H1 (cell line): ENCODE measurements at places on chromosomes 1 and 21. TPM values are rescaled to one million over a fixed set of nuclear protein-coding genes. Genes with fewer than 3 reads are reported as not detected.

DNA sequence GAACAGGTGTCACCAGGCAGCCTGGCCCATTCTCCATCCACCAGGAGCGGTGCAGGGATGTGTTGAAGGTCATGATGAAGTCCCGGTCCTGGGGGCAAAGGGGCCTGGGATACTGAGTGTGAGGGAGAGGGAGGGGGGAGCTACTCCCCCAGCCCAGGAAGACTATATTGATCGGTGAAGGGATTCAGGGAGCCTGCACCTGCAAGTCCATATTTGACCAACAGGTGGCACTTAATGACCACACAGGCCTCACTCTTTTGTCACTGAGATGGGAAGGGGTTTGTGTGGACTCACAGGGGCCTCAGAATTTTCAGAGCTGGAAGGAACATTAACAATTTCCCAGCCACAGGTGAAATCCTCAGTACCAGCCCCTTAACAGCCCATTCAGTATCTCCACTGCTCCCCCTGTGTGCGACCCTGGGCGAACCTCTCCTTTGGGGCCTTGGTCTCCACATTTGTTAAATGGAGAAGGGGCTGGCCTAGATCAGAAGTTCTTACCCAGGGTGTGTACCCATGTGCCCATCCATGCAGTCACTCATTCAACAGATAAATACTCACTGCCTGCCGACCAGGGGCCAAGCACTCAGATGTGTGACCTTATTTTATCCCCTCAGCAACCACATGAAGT is 55.6 kb downstream of the NKAIN1 start:
- peak; percentile 86 for DNase-seq

Gene GJA9
- total RNA-seq = not detected in 2 replicates

DNA sequence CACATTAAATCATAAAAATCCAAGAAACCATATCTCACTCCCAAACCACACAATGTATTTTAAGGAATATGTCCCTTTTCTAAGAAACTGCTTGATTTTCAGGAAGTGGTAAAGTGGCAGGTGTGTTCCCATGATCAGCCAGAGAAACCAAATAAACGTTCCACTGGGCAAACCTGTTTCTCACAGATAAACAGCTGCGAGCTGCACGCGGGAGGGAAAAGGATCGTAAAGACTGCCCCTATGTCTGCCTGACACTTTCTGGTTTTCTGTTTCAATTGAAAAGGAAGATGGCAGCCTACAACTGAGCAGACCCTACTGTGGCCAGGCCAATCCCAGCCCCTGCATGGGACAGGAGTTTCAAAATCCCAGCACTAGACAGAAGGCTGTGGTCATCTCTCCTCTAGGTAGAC is 36.6 kb downstream of the HIVEP3 start:
- no peak for DNase-seq

GRCh38 chr1:107633596-107633995 is 331.4 kb downstream of the VAV3 start:
- no peak for DNase-seq

DNA sequence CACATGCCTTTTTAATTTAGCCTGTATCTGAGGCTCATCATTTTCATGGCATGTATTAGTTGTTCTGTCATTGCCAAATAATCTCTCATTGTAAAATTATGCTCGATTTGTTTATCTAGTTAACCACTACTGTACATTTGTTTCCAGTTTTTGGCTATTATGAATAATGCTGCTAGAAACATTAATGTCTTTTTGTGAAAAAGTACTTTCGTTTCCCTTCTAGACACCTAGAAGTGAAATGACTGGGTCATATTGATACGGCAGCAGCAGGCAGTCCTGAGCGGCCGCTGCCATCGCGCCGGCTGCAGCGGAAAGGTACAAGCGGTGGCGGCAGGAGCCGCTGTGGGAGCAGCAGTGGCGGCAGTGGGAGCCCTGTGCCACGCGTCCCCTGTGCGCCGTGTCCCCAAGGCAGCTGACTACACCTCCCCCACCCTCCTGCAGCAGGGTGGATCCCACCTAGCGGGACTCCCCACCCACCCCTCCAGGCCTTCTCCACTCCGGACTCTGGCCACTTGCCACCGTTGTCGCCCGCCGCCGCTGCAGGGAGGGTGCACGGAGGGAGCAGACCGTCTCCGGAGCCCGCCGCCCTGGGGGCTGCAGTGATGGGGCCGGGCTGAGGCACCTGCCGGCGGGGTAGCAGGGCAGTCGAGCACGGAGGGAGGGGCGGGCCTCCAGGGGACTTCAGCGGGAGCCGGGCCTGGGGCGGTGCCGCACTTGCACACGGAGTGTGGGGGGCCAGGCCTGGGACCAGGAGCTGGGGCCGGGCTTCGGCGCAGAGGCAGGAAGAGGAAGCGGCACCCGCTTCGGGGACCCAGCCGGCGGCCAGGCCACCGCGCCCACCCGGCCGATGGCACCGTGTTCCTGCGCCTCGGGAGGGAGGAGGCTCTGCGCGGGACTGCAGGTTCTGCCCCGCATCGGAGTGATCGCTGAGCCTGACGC is 66.8 kb upstream of the RGS7 start:
- DNase-seq = peak; percentile 80

Gene EIF4G3
- 66.6 and 67.5 TPM in 2 replicates for total RNA-seq

DNA sequence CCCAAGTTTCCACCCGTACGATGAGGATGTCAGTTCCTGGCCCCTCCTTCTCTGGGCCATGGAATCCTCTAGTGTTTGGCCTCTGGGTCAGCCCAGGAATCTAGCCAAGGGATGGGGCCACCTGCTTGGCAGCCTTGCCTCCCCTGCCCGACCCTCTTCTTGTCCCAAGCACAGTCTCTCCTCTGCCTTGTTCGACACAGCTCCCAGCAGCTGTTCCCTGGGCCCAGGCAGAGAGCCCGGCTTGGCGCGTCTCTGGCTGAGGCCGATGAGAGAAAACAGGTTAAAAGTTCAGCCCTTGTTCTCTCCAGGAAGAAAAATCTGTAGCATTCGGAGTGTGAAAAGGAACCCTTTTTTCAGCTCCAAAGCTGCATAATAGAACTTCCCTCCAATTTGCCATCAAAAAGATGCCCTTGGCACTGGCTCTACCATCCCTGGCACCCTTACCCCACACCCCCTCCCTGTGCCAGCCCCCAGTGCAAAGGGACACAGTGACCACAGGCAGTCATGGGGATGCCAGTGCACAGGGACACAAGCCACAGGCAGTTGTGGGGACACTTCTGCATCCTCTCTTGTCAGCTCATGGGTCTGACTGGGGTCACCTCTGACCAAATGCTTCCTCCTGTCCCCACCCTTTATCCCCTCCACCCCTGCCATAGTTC is 68.4 kb downstream of the EPHB2 start:
- no peak for DNase-seq

DNA sequence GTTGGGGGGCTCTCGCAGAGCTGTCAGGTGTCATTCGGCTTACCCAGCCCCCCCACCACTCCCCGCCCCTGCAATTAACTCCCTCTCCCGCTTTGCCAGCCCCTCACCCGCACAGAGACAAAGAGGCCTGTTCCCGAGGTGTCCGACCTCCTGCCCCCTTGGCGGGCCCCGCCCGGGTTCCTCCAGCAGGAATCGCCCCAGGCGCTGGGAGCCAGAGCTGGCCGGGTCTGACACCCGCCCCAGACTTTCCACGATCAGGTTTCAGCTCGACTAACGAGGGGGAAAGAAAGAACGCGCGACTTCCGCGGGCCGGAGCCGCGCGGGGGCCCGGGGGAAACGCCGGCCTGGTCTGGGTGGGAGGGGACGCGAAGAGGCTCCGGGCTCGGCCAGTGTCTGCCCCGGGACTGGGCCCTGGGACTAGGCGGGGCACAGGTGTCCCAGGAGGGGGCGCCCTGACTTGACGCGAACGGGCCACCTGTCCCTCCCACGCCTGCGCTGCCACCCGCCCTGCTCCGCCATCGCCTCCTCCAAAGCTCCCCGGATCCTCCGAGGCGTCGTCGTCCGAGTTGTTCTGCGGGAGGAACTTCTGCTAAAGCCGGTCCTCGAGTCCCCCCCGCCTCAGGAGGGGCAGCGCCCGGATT is 36.4 kb upstream of the HHAT start:
- peak; percentile 89 for DNase-seq
